ENCODE measurements at places on chromosomes 2 and 18.

- no peak for DNase-seq
These were observed 183.9 kb upstream of the VRK2 start for GRCh38 chr2:57862727-57863126.

- no peak for DNase-seq
These were observed 14.7 kb upstream of the OTOS start for GRCh38 chr2:240155048-240155744.

DNA sequence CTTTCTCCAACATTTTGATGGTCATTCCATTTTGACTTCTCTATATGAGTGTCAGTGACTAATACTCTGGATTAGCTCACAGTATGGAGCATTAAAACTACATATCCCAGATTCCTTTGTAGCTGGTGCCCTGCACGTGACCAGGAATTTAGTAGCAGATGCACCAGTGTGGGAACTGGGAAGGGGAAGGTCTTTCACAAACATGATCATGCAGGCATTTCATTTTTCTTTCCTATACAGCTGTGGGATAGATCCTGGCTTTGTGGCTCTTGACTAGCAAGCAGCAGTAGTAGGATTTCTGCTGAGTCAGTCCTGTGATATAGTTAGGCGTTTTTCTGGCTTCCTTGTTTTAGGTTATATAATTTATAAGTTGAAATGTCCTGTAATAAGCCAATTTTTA lies 971.0 kb upstream of the CDH2 start:
- no peak for DNase-seq

- no peak for DNase-seq
These were observed 29.8 kb downstream of the CDC42EP3 start for GRCh38 chr2:37641582-37642171.

DNA sequence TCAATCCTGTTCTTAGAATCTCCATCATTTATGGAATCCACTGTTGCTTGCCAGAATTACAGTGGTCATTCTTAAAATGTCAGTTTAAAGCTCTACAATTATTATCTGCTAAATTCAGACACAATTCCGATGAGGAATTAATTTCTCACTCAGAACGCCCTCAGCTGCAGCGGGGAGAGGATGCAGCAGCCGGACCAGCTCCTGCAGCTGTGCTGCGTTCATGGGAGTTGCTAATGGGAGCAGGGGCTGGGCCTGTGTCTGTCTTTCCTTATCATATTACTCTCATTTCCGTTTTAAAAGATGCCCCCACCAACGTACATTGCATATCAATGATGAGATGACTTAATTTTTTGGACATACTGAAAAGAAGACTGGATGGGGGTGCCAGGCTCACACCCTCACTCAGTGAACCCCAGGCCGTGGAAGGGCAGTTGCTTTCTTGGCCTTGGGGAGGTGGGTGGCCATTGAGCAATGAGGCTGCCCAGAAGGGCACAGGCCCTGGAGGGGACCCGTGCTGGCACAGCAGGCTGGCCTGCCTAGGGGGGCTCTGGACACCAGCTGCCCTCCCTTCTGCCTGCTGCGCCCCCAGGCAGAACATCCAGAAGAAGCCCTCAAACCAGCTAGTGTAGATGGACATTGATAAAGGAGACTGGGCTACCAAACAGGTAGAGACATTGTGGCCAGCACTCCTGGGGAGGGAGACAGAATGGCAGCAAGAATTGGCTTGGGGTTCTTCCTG lies 503.6 kb upstream of the MYT1L start:
- DNase-seq: no peak

All from effector CD4-positive, alpha-beta T cell (primary cell).